Globus pallidus (tissue), 1 donor: ENCODE measurements at places on chromosomes 1 and 21.

DNA sequence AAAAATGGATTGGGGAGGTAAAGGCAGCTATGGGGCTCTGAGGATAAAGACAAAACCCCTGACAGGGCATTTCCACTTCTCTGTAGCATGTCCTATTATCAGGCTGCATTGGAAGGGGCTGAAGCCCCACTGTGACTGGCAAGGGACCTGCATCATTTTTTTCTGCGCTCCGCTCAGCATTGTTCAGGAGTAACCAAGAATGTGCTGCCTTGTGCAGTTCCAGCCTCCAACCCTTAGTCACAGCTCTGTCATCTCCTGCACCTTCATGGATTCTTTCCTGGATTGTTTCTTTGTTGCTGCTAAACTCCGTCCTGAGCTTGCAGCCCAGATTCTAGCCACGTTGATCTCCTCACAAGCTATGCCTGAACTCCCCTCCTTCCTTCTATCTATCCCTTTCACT is 37.4 kb downstream of the SERTAD4 start:
- DNase-seq: no peak

DNA sequence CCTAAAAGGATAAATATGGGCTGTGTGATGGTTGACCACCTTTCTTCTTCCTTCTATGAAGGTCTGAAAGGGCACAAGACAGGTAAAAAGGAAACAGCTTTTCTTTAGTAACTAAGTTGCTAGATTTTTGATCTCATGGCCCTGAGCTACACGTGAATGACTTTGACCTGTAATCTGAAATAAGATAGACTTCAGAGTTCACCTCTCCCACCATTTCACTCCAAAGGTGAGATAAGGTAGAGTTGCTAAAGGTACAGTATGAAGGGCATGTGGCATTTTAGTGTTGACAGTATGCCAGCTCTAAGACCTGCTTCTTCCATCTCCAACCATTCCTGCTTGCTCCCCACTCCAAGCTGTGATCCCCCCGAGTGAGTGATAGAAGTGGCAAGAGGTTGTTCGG is 25.8 kb upstream of the C8B start:
- DNase-seq: no peak

DNA sequence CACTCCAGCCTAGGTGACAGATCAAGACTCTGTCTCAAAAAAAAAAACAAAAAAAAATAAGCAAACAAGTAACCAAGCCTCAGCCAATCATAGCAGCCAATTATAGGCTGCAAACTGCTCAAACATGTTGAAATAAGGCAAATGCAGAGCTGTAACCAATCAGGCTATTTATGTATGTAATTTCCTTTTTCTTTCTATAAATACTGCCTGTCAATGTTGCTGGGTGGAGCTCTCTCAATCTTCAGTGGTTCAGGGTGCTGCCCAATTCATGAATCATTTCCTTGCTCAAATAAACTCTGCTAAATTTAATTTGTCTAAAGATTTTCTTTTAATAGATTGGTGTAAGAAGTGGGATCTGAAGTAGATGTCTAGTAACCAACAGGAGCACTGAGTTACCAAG is 11.6 kb upstream of the CD1D start:
- no peak for DNase-seq

- DNase-seq: no peak
Observed at GRCh38 chr1:167198518-167199133, 22.1 kb upstream of the POU2F1 start.

GRCh38 chr1:154615411-154615810 is 7.4 kb upstream of the ADAR start:
- no peak for DNase-seq

GRCh38 chr1:76843821-76844464 is 23.3 kb upstream of the ST6GALNAC5 start:
- no peak for DNase-seq

- DNase-seq: no peak
Observed at GRCh38 chr1:93124556-93125355, 45.7 kb downstream of the MTF2 start.

- DNase-seq: peak; percentile 68
Observed at GRCh38 chr21:46661211-46661625, 25.7 kb downstream of the PRMT2 start.

DNA sequence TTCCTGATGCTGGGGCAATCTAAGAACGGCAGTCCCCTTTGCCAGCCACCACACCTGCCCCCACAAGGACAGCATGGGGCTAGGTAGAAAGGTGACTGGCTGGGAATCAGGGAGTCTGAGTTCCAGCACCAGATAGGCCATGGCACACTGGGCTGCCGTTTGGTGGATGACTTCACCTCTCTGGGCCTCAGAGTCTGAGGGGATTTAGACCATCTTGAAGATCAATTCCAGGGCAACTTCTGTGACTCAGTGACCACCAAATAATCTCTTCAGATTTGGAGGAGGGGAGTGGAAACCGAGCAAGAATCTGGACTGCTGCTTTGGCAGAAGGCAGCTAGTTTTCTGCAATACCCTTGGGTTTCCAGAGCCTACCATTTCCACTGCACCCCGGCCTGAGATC is 92.1 kb upstream of the EDN2 start:
- no peak for DNase-seq

DNA sequence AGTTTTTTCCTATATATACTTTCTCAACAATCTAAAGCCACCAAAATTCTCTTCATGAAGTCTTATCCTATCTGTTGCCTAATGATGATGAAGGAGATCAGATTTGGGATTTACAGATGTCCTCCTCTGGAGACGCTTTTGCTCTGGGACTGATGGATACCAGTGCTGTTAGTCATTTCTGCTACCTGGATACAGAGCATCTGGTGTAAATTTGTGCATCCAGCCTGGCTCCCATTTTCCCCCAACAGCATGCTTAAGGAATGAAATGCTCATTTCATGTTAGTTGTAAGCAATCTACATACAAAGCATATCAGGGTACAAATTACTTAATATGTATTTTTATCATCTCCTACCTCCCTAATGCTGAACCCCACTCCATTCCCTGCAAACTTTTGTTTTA is 57.7 kb downstream of the HNRNPR start:
- no peak for DNase-seq

DNA sequence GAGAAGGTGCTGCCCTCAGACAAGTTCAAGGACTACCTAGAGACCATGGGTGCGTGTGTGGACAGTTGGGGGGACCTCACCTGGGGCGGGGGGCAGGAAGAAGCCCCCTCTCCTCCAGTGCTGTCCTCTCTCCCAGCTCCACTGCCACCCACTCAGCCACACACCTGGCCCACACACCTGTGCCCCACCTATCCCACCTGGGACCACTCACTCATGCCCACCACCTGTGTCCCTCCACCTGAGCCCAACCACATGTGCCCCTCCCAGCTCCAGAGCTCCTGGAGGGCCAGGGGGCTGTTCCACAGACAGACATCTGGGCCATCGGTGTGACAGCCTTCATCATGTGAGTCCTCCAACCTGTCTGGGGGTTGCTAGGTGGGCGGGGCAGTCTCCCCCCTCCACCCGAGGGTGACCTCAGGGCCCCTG is 29.0 kb downstream of the TRIM11 start:
- no peak for DNase-seq

- DNase-seq: no peak
Observed at GRCh38 chr1:202568826-202569225, 141.4 kb downstream of the SYT2 start.

DNA sequence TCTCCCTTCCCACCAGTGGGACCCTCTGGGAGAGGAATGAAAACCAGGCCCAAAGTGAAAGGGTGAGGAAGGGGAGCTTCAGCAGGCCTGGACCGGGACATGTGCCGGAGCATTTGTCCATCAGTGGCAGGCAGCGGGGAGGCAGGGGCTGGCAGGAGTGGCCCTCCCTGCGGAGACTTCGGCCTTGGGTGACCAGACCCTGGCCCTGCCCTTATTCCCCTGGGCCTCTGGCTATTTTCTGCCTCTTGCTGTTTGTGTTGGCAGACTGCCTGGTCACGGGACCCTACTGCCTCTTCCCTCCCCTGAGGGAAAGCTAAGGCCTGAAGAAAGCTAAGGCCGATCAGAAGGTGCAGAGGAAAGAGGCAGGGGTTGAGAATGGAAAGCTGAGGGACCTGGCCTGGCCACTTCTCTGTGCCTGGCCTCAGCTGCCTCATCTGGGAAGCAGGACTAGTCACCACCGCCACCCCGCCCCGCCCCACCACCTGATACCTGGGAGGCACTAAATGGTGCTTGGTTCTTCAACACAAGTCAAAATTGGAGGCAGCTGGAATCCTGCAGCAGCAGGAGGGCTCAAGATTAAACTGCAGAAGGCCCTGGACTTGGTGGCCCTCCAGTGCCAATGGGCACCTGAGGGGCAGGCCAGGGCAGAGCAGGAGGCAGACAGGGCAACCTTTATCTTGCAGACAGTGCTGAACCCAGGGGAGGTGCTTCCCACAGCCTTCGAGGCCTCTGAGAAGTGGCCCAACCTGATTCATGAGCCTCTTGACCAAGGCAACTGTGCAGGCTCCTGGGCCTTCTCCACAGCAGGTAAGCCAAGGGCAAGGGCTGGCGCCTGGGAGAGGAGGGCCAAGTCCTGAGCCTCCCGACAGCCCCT is 7.9 kb downstream of the TINAGL1 start:
- DNase-seq: no peak

DNA sequence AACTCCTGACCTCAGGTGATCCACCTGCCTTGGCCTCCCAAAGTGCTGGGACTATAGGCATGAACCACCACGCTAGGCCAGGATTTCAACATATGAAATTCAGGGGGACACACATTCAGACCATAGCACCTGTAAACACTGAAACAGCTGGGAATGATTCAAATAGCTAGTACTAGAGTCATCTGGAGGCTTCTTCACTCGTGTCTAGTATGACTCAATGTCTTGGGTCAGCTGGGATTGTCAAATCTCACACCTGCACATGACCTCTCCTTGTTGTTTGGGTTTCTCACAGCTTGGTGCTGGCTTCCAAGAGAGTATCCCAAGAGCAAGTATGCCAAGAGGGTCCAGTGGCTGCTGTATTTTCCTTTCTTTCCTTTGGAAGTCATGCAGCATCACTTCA is 75.1 kb downstream of the PGM1 start:
- DNase-seq: no peak

DNA sequence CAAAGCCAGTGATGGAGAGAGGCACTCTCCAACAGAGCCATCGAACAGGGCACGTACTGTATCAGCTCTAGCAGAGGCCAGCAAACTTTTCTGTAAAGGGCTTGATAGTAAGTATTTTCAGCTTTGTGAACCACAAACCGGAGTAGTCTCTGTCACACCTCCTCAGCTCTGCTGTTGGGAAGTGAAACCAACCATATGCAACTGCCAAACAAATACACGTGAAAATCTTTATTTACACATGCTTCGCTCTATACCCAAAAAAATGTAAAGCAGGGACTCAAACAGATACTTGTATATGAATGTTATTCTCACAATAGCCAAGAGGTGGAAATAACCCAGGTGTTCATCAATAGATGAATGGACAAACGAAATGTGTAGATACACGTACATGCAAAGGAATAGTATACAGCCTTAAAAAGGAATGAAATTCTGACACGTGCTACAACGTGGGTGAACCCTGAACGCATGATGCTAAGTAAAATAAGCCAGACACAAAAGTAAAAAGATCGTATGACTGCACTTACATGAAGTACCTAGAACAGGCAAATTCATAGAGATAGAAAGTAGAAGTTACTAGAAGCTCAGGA is 39.0 kb downstream of the SETD4 start:
- DNase-seq: no peak

- no peak for DNase-seq
Observed at GRCh38 chr1:159091607-159092031, 15.1 kb upstream of the AIM2 start.

DNA sequence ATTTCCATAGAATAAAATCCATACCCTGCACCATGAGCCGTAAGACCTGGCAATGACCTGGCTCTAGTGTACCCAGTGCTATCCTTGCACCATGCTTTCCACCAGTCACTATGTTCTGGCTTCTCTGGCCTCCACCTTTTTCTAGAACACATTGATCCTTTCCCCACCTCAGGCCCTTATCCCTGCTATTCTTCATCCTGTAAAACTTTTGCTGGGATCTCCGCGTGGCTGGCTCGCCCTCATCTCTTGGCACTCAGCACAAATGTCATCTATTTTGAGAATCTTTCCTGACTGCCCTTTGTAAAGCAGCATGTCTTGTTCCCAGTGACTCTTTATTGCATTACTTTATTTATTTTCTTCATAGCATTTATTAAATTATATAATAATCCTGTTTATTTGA is 169.8 kb upstream of the B3GALT2 start:
- DNase-seq: no peak

- no peak for DNase-seq
Observed at GRCh38 chr1:152078831-152079441, 9.9 kb downstream of the TCHHL1 start.

DNA sequence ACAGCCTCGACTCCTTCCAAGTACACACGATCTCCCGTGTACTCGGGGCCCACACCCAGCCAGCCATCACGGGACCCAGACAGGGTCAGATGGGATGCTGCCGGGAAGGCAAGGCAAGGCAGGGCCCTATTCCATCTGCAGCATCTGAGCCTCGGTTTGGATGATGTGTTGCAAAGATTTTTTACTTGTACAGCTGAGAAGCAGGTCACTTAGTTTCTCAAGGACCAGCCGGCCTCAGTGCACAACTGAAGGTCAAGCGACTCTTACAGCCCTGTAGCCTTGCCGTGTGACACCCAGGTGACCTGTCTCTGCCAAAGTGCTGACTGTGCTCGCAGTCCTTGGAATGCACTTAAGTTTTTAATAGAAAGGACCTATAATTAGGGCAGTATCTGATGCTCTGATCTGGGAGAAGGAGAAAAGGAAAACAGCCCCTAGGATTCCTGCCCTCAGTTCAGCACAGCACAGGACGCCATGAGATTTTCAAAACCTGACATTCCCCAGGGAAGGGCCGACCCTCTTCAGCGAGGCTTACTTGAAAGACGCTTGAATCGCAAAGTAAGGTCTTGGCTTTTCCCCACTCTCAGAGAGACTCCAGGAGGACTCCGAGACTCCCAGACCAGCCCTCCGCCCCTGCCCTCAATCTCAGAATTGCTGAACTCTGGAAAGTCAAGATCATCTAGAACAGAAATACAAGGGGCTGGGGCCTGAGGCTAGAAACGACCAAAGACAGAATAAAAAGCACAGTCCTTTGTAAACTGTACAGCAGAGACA is 1.3 kb downstream of the GPR157 start:
- no peak for DNase-seq

DNA sequence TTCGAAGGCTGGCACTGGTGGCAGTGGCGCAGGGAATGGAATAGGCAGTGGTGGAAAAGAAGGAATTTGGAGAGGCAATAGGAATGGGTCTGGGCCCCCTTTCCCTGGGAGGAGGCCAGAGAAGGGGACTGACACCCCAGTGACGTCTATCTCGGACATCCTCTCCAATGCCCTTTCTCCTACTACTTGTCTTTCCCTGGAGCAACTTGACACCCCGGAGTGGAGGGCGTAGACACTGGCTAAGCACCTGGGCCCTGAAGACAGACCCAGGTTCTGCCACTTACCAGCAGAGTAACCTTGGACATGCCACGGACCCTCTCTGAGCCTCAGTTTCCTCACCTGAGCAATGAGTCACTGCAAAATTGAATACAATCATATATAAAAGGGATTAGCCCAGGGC is 86.8 kb downstream of the CAMK2N1 start:
- DNase-seq: no peak

- DNase-seq: no peak
Observed at GRCh38 chr1:999725-1000356, at the start of gene HES4. TSS of gene HES4 (minus strand) at chr1:1000097. CDS start at chr1:999973, 124 bp downstream.
